ENCODE measurements at places on chromosomes 5 and 9.

- peak; percentile 35 for DNase-seq
Observed at GRCh38 chr5:43729846-43730478, 127.0 kb downstream of the NNT start.

DNA sequence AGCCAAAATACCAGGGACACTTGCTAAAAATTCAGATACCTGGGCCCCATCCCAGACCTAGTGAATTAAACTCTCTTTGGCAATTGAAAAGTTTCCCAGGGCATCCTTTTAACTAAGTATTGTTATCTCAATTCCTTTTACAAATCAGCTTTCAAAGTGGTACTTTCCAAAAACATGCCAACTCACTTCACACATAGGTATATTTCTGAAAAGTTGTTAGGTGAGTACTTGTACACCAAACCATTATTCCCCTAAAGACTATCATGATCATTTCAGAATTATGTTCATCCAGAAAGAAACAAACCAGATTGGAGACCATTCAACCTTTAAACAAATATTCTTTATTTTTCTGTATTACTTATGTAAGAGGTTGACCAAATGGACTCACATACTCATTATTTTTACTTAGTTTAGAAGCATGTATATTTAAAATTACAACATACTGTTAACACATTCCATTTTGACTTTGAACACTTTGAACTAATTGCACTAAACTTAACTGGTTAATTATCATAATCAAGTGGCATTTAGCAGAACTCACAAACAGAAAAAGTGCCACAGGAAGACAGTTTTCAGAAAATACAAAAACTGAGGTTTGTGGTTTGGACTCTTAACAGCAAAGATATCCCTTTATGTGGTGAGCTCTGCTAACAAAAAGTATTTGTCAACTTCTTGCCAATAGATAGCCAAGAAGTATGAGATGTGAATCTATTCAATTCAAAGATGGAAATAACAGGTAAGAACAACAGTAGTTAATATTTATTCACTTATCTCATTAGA, 40.7 kb downstream of the KIAA0825 start:
- no peak for DNase-seq

- DNase-seq = no peak
Observed at GRCh38 chr5:6176102-6176693, 202.1 kb downstream of the MED10 start.

- no peak for DNase-seq
Observed at GRCh38 chr5:79829260-79829659, 139.6 kb downstream of the CMYA5 start.

DNA sequence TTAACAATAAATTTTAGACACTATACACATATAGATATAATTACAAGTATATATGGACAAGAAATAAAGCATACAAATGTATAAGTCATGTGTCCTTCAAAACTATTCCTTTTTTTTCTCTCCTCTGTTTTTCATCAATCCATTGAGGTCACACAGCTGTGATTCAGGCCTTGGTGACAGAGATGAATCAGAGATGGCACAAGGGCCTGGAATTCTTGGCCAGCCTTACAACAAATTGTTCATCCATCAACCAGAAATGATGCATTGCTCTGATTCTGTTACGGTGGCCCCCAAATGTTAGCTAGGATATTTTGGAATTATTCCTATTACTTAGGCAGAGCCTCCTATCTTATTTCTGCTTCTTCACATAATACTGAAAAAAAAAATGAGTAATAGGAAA, 108.7 kb upstream of the MPDZ start:
- peak; percentile 63 for DNase-seq

GRCh38 chr9:93860694-93861658, 94.2 kb downstream of the BARX1 start:
- no peak for DNase-seq

DNA sequence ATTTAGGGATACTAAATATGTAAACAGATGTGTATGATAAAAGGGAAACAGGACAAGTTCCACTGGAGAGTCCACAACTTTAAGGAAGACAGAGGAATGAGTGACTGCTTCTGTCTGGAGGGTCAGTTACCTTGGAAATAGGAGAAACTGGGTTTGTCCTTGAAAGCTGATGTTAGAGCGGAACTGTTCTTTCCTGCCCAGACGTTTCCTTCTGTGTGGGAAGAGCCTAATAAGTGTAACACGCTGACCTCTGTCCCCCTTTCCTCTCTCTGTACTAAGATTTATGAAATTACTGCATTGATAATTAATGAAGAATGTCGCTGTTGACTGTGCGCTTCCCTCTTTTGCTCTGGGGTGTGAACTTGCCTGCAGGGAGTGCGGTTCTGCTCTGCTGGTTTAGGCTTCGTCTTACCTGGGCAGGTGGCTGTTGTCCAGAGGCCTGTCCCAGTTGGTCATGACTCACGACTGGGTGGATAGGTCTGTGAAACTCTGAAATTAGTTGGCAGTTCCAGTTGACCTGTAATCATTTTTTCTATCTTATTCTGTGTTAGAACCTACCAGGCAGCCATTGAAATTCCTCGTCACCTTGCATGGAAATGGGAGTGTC, 126.8 kb downstream of the MTRR start:
- DNase-seq = no peak

GRCh38 chr9:111992523-111992922, 95.9 kb downstream of the UGCG start:
- DNase-seq = peak; percentile 52

- DNase-seq = peak; percentile 86
Observed at GRCh38 chr5:111927191-111927590, 170.2 kb upstream of the NREP start.

- no peak for DNase-seq
Observed at GRCh38 chr5:160296496-160296895, 15.9 kb downstream of the CCNJL start.

DNA sequence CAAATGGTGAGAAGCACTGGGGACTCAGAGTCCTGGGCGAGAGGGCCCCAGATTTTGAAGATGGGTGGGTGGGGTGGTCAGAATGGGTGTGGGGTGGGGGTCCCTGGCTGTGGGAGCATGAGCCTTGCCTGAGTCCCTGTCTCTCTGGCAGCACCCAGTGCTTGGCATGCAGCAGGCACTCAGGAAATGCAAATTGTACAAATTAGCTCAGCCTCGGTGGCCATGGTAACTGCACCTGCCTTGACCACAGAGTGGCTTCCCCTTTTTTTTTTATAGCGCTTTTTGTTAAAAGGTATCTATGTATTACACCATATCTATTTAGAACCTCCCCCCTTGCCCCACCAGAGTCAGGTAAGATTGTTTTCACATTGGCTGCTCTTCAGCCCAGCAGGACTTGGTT, 19.2 kb upstream of the PITX1 start:
- DNase-seq = no peak

DNA sequence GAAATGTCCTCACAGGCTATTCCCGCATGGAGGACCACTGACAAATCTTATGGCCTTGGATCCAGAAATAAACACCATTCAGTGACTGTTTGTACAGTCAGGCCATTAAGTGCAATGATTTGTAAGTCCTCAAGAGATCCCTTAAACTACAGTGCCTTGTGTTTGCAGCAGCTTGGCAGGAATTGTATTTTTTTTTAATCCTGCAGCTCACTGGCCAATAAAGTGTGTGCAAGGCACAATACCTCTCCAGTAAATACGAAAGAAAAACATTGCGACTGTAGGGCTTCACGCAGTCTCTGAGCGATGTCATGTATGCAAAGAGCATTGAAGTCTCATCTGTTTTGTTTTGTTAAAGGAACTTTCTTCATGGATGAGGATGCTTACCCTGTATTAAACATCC, 74.2 kb upstream of the TUSC1 start:
- DNase-seq = no peak

- DNase-seq = peak; percentile 83
Observed at GRCh38 chr9:130680836-130681768, 12.5 kb upstream of the EXOSC2 start.

- no peak for DNase-seq
Observed at GRCh38 chr9:106757514-106757913, 105.5 kb upstream of the ZNF462 start.

- peak; percentile 29 for DNase-seq
Observed at GRCh38 chr9:34496149-34496712, 26.6 kb downstream of the ENHO start.

GRCh38 chr5:164722702-164723101, 1217.3 kb downstream of the MAT2B start:
- peak; percentile 3 for DNase-seq

DNA sequence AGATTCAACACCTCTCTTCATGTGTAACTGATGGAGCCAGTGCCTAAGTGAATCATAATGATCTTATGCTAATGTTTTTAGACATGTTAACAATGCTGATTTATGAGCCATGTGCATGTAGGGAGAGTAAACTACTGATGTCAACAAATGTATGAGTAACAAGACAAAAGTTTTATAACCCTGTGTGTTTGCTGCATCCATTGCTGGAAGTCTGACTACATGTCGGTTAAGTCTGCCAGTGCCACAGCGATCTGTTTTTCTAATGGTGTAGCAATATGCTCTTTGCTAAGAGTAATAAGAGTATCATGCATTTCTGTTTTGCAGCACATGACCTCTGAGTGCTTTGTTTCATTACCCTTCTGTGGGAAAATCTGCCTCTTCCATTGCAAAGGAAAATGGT, 26.4 kb upstream of the TMOD1 start:
- DNase-seq = no peak

- no peak for DNase-seq
Observed at GRCh38 chr5:36691226-36691625, 84.8 kb downstream of the SLC1A3 start.

GRCh38 chr5:170599756-170600155, 95.9 kb downstream of the KCNIP1 start:
- DNase-seq = no peak

DNA sequence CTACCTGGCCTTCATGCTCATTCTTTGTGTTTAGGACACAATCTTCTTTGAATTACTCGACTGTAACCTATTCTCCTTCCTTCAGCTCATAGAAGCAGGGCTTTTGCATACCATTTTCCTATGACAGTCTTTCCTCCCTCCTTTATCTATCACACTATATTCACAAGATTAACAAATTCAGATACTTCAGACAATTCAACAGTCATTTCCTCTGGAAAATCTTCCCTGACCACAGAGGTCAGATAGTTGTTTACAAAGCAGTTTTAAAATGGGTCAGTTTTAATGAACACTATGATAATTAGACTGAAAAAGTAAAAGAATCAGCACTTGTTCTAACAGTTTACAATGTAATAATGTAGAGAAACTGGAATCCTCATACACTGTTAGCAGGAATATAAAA, 4.3 kb downstream of the CAAP1 start:
- no peak for DNase-seq

- DNase-seq = no peak
Observed at GRCh38 chr9:6113312-6113711, 97.9 kb upstream of the RANBP6 start.

GRCh38 chr5:135569755-135570452, 8.9 kb downstream of the CXCL14 start:
- peak; percentile 36 for DNase-seq

- no peak for DNase-seq
Observed at GRCh38 chr5:95959051-95959887, 2.4 kb downstream of the ELL2 start.

GRCh38 chr9:36276781-36277181, 18.5 kb upstream of the GNE start:
- peak; percentile 84 for DNase-seq

- DNase-seq = no peak
Observed at GRCh38 chr5:168865968-168866367, 286.8 kb upstream of the PANK3 start.

GRCh38 chr9:91733006-91733624, 216.9 kb downstream of the ROR2 start:
- DNase-seq = no peak

GRCh38 chr9:75105841-75106240, 17.5 kb downstream of the OSTF1 start:
- DNase-seq = no peak

DNA sequence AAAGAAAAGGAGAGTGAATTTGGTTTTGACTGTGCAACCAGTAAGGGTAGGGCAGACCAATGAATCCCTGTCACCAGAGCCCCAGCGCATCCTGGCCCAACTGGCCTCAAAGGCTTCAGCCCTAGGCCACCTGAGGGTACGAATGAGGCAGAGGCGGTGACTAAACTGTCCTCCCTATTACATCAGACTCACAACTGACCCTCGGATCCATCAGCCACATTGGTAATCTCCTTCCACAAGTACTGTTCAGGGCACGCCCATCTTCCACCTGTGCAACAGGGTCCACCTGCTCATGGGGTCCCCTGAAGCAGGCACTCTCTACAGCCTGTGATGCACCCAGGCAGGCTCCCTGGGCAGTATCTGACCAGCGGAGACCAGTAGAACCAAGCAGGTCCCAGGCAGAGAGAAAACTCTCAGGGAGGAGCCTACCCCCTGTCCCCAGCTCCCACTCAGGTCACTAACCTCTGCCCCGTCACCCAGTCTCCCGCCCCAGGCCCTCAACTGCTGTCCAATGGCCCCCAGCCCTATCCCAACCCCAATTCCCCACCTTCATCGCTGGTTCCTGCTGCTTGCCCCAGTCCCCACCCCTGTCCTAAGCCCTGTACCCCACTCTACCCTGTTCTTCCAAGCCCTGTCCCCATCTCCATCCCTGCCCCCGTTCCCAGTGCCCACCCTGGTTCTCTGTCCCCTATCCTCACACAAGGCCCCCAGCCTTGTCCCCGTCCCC, 904 bp downstream of the EDF1 start:
- no peak for DNase-seq

DNA sequence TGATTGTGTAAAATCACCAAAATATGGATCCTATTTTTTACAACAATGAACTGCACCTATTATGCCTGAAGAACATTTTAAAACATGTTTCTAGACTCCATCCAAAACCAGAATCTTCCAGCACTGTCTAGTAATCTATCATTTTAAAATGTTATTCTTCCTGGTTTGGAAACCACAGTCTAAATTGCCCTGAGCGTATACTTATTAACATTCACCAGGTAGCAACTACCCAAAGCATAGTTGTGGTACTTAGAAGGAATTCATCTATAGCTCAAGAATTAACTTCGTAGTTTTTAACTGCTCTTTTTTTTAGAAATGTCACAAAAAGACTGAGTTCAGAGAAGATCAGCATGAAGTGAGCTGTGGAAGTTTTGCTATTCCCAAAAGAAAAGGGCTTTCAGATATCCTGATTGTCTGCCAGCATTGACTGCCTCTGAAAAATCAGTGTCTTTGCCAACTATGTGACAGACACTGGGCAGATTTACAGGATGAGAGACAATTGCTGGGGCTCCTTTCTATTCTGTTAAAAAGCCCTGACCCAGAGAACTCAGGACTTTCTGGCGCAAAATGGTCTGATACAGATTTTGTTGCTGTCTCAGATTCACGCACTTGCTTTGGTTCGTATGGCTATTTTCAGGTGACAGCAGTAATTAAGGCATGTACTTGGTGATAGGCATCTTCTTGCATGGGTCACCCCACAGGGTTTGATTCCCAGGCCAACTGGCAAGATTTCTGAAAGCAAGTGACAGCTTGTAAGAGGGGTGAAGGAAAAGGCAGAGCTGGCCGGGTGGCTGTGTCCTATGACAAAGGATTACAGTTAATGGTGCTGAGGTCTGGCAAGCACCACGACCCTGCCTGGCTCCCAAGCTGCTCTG, 152.5 kb upstream of the RAI14 start:
- DNase-seq = no peak

GRCh38 chr9:111020594-111020993, 17.7 kb downstream of the LPAR1 start:
- DNase-seq = no peak

DNA sequence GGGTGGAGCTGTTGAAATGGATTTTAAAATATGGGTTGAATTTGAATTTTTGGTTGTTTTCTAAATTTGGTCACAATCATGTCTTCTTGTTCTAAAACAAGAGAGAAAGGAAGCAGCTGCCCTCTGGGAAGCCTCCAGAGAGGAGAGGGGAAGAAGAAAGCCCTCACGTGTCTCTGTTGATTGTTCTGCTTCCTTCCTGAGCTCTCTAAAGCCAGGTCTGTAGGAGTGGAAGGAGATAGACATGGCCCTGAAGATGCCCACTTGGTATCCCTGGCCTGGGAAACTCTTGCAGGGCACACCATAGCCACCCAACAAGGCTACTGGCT, 59.6 kb downstream of the GALNT12 start:
- no peak for DNase-seq
